ENCODE measurements at places on chromosomes 5 and 9.

DNA sequence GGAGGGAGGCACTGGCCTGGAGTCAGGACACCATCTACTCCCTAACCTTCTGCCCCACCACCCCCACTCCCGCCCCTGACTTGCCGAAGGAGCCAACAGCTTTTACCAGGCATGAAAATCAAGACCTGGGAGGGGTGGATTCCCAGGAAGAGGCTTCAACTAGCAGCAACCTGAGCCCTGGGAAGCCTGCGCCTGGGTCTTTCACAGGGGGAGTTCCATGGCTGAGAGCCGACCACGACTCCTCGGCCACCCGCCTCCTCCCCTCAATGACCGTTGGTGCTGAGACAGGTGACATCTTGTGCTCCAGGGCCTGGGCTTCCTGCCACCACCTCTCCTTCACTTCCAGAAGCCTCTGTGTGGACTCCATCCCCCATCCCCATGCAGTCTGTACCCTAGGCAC, 37.1 kb downstream of the BARX1 start:
- DNase-seq = no peak

DNA sequence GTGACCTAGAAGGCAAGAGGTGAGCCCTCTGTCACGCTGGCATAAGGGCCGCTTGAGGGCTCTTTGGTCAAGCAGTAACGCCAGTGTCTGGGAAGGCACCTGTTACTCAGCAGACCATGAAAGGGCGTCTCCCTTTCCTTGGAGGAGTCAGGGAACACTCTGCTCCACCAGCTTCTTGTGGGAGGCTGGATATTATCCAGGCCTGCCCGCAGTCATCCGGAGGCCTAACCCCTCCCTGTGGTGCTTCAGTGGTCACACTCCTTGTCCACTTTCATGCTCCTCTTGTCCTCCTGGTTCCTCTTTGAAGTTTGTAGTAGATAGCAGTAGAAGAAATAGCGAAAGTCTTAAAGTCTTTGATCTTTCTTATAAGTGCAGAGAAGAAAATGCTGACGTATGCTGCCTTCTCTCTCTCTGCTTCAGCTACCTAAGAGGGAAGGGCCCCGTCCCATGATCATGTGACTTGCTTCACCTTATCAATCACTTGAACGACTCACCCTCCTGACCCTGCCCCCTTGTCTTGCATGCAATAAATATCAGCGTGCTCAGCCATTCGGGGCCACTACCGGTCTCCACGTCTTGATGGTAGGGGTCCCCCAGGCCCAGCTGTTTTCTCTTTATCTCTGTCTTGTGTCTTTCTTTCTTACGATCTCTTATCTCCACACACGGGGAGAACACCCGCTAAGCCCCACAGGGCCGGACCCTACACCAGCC, 16.7 kb upstream of the SCGB3A1 start:
- DNase-seq = no peak

DNA sequence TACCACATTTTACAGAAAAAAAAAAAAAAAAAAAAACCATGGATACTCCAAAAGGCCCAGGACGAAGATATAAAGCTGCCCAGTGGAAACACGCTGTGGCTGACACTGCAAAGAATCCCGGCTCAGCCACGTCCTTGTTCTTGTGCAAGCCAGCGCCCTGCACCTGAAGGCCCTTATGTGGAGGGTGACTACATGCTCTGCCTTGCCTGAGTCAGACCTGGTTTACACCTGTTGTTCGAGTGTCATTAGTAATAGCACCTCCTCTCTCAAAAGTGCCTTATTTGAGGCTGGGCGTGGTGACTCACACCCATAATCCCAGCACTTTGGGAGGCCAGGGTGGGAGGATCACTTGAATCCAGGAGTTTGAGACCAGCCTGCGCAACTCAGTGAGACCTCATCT, 54.3 kb upstream of the ZSWIM6 start:
- DNase-seq = no peak

- no peak for DNase-seq
These were observed at the start of gene CRHBP for GRCh38 chr5:76952795-76953536. TSS of gene CRHBP (plus strand) at chr5:76953045. CDS start at chr5:76953135, 90 bp downstream.

DNA sequence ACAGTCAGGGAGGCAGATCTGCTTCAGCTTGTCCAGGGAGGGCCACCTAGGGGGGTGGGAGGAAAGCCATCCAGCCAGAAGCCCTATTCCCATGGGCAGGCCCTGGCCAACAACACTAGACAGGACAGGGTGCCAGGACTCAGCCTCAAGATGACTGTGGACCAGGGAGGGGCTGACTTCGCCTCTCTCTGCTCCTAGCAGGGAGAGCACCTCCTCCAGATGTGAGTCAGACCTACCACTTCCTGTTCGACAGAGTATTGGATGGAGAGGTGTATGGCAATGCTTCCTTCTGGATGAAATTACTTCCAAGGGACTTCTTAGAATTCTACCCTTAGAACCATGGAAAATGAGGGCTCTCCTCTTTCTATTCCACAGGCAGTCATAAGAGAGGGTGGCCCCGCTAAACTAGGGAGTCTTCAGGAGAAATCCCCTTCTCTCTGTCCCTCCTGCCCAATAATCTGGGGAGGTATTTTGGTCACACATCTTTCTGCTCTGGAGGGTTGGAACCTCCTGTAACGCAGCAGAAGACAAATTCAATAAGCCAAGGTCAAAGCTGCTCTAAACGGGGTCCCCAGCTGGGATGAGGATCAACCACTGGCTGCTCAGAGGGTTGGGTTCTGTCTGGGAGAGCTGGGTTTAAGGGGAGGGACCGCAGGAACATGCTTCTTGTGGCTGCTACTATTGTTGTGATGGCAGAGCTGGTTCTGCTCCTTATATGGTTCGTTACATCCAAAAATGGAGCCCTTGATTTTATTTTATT, 23.2 kb upstream of the RCL1 start:
- no peak for DNase-seq

- no peak for DNase-seq
These were observed 21.5 kb downstream of the CCDC187 start for GRCh38 chr9:136282272-136282861.

DNA sequence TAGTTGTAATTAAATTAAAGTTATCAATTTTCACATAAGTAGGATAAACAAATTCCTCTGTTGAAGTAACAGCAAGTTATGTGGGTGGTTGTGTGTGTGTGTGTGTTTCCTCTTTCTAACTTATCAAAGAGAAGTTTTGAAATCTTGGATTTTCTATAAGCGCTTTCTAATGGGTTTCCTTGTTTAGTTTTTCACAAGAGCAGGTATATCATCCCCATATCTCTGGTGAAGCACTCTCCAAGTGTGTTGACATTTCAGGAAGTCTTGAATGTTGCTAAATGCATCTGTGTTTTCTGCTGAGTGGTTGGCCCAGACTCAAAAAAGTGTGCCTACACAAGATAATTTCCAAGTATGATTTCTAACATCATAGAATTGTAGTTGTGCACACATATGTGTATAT, 43.3 kb downstream of the PRDM6 start:
- no peak for DNase-seq

DNA sequence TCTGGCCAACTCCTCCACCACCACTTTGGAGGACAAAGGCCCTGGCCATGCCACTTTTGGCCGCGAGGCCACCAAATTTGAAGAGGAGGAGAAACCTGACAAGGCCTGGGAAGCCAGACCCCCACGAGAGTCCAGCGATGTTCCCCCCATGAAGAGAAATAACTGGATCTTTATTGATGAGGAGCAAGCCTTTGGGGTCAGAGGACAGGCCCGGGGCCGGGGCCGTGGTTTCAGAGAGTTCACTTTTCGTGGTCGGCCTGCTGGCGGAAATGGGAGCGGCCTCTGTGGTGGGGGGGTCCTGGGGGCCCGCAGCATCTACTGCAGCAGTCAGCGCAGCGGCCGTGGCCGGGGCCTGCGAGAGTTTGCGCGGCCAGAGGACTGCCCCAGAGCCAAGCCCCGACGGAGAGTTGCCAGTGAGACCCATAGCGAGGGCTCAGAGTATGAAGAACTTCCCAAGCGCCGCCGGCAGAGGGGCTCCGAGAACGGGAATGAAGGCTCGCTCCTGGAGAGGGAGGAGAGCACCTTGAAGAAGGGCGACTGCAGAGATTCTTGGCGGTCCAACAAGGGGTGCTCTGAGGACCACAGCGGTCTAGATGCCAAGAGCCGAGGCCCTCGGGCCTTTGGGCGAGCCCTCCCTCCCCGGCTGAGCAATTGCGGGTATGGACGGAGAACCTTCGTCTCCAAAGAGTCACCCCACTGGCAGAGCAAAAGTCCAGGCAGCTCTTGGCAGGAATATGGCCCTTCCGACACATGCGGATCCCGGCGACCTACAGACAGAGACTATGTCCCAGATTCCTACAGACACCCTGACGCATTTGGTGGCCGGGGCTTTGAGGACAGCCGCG, 27.4 kb upstream of the POMT1 start:
- no peak for DNase-seq

DNA sequence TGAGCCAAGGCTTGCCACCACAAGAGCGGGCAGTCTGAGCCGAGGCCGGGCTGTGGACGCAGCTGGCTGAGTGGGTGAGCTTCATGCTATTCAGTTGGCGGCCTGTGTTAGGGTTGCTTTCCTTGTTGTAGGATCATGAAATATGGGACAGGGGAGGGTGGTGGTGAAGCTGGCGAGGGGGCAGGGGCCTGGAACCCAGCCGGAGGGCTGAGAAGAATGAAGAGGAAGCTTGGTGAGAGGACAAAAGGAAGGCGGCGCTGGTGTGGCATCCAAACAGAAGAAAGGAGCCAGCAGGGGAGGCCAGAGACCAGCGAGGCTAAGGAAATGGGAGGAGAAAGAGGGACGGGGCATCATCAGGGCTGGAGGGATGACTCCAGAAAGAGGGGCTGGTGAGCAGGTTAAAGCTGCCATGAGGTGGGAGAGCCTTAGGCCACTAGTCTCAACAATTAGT, 18.3 kb downstream of the RALGPS1 start:
- no peak for DNase-seq

DNA sequence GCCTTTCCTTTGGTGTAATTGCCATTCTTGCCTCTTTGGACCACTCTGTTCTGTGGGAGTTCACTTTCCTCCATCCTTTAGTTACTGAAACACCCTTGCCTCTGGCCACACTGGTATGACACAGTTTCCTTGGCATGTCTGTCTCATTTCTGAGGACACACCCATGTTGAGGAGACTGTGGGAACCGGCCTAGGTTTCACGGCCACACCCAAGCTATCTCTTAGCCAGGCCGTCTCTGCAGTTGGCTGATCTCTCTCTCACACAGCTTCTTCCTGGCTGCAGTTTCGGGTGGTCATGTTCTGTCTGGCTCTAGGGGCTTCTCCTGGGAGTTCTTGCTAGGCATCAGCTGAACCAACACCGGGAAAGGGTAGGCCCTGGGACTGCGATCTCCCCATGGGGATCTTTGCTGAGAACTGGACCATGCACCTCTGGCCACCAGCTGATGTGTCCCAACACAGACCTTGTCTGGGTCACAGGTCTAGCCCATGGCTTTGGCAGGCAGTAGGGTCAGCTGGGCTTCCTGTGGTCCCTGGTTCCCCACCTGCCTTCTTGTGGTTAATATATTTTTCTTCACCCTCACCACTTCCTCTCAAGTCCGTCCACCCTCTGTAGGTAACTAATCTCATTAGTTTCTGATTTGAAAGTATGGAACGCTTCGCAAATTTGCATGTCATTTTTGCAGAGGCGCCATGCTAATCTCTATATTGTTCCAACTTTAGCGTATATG, 24.9 kb downstream of the ARHGEF37 start:
- no peak for DNase-seq

GRCh38 chr5:963673-964531, 44.7 kb upstream of the NKD2 start:
- no peak for DNase-seq

GRCh38 chr5:142120247-142120935, 11.8 kb downstream of the NDFIP1 start:
- DNase-seq = no peak

DNA sequence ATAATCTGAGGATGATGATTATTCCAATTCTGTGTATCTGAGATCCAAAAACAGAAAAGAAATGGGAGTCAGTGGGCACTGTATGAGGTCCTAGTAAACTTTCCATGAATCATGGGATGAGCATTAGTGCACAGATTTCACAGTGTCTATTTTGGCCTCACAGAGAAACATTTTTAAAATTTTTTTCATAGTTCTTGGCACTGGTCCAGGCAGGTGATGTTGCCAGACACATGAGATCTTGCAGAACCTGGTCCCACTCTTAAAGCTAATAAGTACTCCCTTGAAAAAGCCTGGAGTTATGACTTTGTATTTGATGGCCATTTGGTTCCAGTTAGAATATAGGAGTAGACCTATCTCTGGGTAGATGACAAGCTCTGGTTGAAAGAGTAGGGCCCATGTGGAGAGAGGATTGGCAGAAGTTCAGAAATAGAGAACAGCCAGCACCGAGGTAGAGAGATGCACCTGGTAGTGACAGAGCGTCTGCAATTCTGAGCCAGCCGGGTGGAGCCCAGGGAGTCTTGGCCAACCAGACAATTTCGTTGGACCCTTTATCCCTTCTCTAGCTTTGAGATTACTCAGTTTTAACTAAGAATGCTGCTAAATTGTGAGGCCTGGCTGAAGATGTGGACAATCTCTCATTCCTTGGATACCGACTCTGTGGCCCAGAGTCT, 6.3 kb upstream of the TNFSF15 start:
- DNase-seq = no peak

GRCh38 chr5:169696621-169697510, 59.8 kb downstream of the DOCK2 start:
- DNase-seq = no peak
